Stimulated activated CD8-positive, alpha-beta memory T cell treated with anti-CD3 and anti-CD28 coated beads, Interleukin-15, amount 100 ng/mL, for 48 hours (primary cell): ENCODE measurements at places on chromosomes 5 and 9.
A peak's percentile ranks its signal among the peaks of the same experiment; 100 is the strongest.

DNA sequence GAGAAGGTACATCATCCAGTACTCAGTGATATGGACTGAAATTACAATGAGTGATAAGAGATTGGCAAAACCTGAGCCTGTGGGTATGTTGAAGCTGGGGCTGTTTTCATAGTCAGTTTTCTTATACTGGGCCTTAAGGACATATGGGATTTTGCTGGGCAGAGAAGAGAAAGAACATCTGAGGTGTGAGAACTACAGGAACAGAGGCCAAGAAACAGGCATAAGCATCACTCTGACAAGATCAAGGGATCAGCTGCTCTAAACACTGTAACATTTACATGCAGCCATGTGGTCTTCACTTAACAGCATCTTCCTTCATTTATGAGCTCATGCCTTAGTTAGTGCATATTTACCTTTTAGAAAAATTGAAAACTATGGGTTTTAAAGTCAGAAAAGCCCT, 220.0 kb downstream of the TRIM36 start:
- no peak for DNase-seq

DNA sequence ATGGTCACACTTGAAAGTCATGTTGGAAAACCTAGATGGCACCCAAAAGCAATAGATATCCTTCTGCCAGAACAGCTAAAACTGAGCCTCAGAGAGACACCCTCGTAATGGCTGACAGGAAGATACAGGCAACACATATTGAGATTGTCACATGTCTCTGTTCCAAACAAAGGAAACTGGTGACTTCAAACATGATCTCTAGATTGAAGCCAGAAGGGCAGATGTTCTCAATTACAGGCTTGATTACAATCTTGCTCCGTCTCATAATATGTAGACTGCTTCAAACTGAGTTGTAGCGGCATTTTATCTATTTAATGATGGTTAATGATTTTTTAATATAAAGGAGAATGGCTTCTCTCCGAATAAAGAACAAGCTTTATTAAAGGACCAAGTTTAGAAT, 774.3 kb downstream of the KCTD16 start:
- no peak for DNase-seq

GRCh38 chr5:172450861-172451695, 3.2 kb downstream of the SH3PXD2B start:
- DNase-seq = peak; percentile 17

DNA sequence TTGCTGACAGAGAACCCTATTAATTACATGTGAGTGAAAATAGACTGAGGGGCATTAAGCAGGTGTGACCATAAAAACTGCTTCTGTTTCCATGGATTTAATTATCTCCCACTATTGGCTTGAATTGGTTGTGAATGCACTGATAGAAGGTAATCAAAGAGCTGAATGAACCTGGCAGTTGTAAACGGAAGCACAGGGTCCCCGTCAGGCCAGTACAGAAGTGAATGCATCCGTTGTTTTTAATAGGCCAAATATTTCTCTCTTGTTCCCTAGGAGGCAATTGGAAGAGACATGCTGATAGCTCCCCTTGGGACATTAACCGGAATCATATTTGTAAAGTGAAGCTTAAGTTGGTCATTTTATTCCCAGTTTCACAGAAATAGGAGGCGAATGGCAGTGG, 147.0 kb downstream of the CAVIN4 start:
- DNase-seq = no peak

DNA sequence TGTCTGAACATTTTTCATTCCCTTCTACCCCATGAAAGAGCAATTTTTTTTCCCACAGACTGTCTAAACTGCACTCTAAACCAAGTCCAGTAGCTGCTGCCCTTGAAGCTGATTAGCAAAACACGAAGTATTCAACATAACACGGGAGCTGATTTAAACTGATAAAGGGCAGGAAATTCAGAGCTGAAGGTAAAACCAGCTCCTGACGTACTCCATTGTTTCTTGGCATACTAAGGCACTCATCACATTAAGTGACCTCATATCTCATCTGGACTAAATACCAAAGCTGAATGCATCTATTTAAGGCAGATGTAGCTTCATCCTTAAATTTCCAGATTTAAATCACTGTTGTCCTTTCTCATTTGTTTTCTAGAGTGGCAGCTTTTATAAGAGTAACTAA, 12.0 kb downstream of the GDF9 start:
- no peak for DNase-seq

DNA sequence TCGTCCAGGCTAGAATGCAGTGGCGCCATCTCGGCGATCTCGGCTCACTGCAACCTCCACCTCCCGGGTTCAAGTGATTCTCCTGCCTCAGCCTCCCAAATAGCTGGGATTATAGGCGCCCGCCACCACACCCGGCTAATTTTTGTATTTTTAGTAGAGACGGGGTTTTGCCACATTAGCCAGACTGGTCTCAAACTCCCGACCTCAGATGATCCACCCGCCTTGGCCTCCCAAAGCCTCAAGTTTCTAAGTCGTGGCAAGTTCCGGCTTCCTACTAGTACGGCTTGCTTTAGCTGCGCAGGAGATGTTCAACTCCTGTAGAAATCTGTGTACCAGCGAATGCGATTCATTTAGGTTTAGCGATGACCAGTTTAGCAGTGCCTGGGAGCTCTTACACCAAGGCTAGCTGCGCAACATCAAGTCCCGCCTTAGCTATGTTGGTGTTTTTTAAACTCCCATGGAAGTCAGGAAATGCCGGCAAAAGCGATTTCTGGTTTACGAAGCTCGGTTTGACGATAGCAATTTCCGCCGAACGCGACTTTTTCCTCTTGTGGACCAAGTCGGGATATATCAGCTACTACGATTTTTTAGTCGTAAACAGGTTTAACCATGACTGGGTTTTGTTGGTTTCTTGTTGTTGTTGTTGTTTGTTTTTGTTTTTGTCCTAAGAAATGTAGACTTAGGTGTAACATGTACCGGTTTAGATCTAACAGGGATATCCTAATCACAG, 46.4 kb downstream of the ANXA2R start:
- DNase-seq = no peak

DNA sequence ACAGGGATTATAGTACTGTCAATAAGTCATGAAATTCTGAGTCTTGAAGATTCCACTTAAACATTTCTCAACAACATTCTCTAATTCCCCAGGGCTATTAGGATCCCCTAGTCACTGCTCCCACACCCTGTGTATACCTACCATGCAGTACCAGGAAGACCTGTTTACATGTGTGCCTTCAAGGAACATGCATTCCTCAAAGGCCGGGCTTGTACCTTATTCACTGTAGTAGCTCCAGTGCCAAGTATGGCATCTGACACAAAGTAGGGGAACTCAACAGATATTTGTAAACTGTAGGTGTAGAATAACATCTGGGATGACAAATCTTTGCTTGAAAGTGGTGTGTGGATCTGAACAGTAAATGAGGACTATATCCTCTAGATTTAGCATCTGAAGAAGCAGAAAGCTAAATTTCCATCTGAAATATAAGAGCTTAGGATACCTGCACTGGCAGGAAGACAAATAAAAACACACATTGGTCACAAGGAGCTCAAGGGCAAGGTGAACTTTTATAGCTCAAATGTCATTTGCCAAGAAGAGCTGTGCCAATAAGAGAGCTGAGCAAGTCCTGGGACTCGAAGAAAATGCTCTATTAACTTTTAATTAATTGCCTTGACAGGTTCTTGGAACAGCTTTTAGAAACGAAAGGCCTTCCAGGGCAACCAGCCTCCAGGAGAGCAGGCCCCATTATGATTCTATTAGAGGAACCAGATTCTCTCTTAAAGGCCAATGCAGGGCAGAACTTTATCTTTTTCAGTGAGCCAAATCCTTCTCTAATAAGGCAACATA, 52.3 kb upstream of the MYOT start:
- DNase-seq = no peak

- DNase-seq = no peak
These were observed 77.8 kb upstream of the RAPGEF1 start for GRCh38 chr9:131817627-131818026.

DNA sequence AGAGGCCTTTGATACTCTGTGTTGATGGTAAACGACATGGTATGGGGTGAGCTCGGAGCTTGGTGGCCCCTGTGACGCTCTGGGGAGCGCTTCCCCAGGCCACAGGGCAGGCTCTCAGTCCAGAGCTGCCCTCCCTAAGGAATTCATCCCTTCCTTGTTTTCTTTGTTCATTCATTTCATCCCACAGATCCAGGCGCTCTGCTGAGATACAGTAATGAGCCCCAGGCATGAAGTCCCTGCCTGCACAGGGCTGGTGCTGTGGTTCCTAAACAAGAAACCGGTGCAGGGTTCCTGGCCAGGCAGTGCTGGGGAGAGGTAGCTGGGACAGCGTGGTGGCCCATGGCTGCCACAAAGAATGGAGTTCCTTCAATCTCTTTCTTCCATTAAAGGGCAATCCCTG, 14.4 kb downstream of the NEK6 start:
- no peak for DNase-seq

GRCh38 chr9:134778156-134778555, 102.5 kb upstream of the FCN2 start:
- DNase-seq = no peak

GRCh38 chr5:115068239-115069086, 101.2 kb downstream of the TRIM36 start:
- DNase-seq = peak; percentile 4

- DNase-seq = no peak
These were observed at the start of gene SLC27A6 for GRCh38 chr5:128965011-128965637. Gene SLC27A6, plus strand, starts transcription at chr5:128965488. Its CDS starts 650 bp downstream, at chr5:128966138.

GRCh38 chr5:145588113-145588512, 247.0 kb downstream of the PRELID2 start:
- DNase-seq = no peak

GRCh38 chr5:155886311-155887031, 440.5 kb upstream of the SGCD start:
- DNase-seq = no peak

DNA sequence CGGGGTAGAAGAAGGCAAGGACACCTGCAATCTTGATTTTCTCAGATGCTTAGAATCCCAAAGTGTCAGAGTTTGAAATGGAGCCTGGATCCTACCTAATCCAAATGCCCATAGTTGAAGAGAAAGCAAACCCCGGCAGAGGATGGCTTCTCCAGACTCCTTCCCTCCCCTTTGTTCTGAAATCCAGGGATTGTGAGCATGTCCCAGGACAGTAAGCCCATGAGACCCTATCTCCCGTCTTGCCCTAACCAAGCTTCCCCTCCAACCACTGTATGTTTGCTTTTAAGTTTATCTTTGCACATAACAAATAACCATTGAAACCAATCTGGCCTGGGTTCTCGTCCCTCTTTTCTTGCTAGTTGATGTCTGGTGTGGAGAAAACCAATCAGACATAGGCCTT, 78.3 kb upstream of the NIPAL4 start:
- DNase-seq = no peak

DNA sequence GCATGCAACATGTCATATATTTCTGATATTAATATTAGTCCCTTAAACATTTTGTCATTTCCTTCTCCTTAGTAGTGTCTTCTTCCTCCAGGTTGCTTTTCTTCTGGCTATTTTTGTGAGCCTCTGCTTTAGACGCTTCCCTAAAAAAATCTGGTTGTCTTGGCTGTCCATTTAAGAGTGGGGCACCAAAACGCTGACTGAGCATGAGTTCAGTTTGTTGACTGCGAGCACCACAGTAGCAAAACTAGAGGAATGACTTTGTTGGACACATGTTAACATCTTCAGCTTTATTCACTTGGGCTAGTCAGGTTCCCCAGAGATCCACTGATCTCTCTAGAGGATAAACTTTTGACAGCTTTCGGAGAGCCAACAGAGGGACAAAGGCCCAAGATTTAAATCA, 19.3 kb upstream of the TEK start:
- no peak for DNase-seq

DNA sequence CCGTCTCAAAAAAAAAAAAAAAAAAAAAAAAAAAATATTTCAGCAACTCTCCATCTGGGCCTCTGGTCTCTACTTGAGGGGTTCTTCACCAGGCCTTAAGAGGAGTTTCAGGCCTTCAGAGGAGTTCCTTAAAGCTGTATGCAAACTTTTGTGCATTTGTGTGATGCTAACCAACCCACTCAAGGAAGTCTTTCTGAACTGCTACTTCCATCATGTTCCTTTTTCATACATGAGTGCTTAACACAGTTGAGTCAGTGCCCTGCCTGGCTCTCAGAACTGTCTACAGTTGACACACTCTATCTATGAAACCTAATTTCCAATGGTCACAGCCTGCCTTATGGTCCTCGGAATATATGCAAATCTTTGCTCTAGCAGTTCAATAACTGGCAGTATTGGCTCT, 146.5 kb downstream of the MEF2C start:
- DNase-seq = no peak

DNA sequence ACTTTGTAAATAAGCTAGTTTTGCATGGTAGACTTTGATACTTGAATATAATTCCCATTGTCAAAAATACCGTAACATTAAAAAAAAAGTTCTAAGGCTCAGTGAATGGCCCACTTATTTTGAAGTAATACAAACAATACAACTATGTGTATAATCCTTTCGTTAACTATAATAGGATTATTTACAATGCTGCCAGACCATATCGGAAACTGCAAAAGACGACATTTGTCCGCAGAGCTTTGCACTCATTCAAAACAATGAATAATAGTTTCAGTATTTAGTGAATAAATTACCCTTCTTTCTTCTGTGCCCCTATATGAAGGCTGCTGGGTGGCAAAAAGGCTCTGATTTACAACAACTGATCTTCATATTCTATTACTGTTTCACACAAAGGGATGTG, 121.8 kb downstream of the DROSHA start:
- no peak for DNase-seq

DNA sequence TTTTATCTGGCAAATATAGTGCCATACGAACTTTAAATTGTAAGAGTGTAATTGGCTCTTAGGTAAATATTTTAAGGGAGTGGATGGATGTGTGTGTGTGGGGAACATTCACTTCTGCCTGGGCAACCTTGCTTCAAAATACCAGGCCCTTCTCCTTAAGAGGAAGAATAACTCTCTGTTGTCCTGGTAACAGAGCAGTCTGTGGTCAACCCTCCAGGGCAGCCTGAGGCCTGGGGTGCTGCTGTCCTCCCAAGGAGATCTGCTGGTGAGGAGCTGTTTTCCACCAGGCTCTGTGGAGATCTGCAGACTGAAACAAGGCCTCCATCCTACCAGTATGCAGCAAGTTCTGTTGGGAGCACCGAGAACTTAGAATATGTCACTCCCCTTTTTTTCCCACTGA, 325.2 kb downstream of the PSAT1 start:
- no peak for DNase-seq
